ENCODE measurements at places on chromosomes 13 and 19.

GRCh38 chr13:99686944-99687411 lies 185.7 kb downstream of the TM9SF2 start:
- no peak for DNase-seq

DNA sequence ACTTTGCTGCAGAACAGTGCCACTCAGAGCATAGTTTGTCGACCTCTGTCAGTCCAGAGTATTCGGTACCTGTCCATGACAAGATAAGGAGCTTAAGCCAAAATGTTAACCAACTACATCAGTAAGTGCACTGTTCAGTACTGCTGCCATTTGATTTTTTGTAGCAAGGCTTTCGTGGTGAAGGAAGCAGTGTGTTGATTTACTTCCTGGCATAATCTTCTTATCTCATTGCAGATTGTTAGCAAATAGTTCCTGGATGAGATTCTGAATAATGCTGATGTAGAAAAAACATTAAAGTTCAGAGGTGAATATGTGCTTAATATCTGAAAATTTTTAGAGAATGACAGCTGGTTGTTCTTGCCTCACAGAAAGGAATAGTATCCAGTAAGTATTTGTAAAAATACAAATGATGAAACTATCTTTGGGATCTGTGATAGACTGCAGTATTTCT lies 85.7 kb downstream of the LRRC63 start:
- DNase-seq: peak; percentile 44

- DNase-seq: peak; percentile 91
Measured at GRCh38 chr13:27171827-27172494, 350 bp upstream of the USP12 start.

DNA sequence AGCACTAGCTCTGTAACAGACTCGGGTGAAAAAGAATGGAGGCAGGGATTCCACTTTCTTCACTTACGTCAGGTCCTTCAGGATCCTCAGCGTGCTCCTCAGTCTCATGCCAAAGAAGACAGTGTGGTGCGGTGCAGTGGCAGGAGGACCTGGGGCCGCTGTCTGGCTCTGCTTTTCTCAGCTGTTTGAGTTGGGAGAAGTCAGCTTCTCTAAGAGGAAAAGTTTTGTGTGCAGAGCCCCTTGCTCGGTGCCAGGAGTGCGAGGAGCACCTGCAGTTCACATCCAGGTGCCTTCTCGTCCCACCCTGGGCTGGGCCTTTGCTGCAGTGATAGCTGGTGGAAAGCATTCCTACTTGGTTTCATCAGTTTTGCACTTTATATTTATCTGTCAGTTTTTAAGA lies 77.9 kb upstream of the TEX29 start:
- DNase-seq: no peak

Measured in fibroblast of villous mesenchyme (primary cell).